ENCODE measurements at places on chromosomes 4 and X. TPM values are rescaled to one million over a fixed set of nuclear protein-coding genes. Genes with fewer than 3 reads are reported as not detected.

GRCh38 chr4:145618210-145618931, 814 bp upstream of the MMAA start:
- peak; percentile 22 for DNase-seq

The ACE2 gene
- 3.4 TPM for total RNA-seq

The ZXDA gene
- 8.2 TPM for total RNA-seq

The DMRTC1 gene
- 0.62 TPM for total RNA-seq

DNA sequence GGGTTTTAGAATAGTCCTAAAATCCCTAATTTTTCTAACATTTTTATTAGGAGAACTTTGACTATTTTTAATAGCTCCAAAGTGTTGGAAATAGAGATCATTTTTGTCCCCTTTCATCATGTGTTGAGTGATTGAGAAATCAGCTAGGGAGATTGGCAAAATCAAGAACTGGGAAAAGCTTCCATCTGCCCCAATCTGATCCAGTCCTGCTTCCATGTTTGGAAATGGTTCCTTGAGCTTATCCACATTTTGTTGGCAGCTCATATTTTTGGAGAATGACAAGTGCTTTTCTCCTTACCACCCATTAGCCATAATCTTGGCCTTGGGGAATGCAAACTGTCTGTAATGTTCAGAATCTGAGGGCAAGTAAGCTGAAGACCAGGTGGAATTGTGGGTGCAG, 73.9 kb downstream of the SYNPO2 start:
- DNase-seq: no peak

DNA sequence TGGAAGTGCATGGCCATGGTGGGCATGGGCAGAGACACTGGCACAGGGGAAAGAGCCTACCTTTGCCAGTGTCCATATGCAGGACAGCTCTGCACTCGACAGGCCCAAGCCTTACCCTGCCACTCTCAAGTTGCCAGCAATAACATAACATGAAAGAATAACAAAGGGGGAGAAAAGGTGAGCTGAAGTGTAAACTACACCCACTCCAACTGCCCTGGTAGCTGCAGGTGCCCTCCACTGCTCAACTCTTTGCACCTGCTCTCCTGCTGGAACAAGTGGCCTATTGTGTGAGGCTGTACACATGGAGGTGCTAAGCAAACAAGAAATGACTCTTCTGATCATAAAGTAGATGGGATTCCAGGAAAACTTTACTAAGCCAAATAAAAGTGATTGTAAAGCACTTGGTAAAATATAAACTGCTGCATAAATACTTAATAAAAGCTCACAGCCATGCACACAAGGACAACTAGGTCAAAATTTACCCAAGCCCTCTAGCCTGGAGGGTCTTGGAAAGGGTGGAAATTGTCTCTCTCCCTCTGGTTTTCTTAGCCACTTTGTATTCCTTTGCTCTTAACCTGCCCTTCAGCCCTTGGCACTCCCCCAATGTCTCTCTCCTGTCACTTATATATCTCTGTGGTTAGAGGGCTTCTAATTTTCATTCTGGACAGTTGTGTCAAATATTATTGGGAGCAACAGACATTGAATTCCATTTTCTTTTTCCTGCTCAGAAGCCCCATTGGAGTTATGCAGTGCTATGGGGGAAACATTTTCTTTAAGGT, 261.2 kb upstream of the GPC4 start:
- DNase-seq: no peak

The ITGB1BP2 gene
- total RNA-seq: 3.7 TPM

GRCh38 chrX:150324919-150325318, 38.2 kb upstream of the MAMLD1 start:
- no peak for DNase-seq

DNA sequence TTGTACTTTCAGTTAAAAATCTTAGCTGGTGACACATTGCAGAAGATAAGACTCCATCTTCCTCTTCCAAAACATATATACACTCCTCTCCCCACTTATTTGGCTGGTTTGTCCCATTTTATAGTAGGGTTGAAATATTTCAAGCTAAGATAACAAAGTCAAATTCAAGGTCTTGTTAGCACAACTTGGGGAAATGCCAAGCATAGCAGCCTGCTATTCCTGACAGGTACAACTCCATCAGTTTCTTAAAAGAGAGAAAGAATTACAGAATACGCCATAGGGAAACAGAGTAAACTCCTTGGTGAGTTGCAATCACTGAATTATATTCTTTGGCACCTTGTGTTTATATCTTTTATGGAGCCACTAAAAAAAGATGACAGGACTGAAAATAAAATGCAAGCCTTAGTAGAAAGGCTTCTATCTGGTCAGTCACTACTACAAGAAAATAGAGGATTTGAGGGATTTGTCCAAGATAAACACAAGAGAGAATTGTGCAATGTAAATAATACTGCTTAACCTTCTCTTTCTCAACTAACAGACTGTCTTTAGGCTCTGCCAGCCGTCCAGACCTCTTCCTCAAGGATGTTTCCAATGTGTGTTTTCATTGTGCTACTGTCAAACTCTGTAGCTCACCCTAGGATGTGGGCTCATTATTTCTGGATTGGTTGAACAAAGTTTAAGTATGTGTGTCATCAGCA, 170.3 kb downstream of the VEGFC start:
- DNase-seq: no peak

- DNase-seq: no peak
Measured at GRCh38 chrX:119698845-119699244, 5.9 kb upstream of the SEPTIN6 start.

DNA sequence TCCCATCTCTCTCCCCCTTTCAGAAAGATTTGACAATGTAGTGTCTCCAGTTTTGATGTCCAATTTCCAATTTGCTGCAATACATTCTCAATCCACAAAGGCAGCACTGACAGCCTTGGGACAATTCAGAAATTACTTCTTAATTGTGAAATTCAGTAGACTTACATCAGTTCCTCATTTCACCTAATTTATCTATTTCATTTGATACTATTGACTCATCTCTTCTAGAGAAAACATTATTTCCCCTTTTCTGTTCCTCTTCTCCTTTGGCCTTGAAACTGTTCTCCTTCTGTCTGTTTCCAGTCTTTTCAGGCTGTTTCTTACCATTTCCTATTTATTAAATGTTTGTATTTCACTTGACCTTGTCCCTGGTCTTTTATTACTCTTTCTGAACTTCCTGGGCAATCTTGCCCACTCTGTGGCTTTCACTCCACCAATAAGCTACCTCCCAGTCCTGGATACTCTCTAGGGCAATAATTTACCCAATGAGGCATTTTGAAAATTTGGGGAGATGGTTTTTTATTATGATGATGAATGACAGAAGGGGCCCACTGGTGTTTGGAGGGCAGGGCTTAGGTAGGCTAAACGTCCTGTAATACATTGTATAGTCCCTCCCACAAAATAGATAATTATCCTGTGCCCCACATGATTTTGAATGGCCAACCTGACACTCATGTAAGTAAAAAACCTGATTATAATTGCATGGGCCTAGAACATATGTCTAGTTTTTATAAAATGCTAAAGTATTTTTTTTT, 498.0 kb upstream of the BOD1L1 start:
- DNase-seq: no peak

- DNase-seq: peak; percentile 64
Measured at GRCh38 chr4:26861434-26862186, 969 bp downstream of the STIM2 start.

- DNase-seq: no peak
Measured at GRCh38 chrX:1480082-1480785, 27.5 kb upstream of the ASMTL start.
